ENCODE measurements at places on chromosomes 12 and 14.

GRCh38 chr12:42483521-42483790 lies 106.1 kb downstream of the PRICKLE1 start:
- DNase-seq: no peak

DNA sequence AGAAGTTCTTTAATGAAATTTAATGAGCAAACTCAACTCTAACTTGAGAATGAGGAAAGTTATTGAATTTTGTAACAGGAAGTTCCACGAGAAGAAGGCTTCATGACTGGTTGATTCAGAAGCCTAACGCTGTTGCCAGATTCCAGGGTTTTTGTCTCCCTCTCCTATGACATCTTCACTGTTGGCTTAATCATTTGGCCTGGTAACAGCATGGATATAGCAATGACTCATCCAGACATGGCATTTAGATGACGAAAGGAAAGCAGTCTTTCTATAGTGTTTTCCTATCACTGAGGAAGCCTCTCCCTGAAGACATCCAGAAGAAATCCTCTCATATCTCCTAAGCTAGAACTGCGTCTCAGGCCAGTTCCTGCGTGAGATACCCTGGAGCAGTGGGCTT lies 9.4 kb upstream of the KCNA1 start:
- no peak for DNase-seq

DNA sequence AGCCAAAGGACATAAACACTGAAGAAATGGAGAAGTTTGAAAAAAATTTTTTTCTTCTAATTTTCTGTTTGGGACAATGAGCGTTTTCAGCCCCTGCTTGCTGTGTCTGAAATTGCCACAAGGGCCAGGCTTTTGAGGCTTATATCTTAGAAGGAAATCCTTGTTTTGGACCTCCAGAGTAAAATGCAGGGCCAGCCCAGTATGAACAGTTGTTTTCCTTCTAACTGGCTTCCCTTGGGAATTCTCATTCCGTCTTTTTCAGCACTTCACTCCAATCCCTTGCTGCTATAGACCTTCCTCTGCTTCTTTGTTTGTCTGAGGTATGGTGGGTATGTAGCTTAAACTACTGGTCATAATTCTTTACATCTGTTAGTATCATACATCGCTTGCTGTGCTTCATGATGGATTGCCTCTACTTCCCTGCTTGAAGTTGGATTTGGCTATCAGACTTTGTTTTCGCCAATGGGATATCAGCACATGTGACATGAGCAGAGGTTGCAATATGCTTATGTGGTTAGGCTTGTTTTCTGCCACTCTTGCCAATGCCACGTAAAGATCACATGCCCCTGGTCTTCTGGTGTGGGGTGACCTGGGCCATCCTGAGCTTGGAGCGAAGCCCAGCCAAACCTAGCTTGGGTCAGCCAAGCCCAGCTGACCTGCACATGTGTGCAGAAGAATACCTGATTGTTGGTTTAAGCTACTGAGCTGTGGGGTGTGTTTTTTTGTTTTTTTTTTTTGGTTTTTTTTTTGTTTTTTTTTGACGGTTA lies 64.7 kb downstream of the AVPR1A start:
- DNase-seq: no peak

DNA sequence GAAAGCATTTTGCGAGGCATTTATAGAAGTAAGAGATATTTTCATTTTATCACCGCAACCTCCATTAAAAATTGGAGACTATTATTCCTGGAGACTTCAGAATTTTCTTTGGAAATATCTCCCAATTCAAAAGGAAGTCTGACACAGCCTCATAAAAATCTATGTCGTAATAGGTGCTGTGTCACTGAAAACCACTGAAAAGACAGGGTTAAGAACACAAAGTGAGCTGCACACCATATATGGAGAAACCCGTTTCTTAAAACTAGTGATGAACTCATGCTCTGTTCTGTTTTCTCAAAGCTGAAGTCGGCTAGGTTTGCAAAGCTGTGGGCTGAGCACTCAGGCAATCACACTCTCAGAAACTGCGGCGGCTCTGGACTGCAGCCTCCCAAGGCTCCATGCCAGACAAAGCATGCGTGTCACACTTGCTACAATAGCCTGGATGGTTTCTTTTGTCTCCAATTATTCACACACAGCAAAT lies at the start of gene GLIPR1:
Gene GLIPR1, plus strand, starts transcription at position 287 of the 481 bp plus-strand sequence. Its CDS starts 126 bp downstream, at position 413.
- peak; percentile 57 for DNase-seq

All from stimulated activated CD8-positive, alpha-beta memory T cell treated with anti-CD3 and anti-CD28 coated beads, Interleukin-2, amount 100 ng/mL, for 1 hour (primary cell).